ENCODE measurements at places on chromosomes 7 and 10.

DNA sequence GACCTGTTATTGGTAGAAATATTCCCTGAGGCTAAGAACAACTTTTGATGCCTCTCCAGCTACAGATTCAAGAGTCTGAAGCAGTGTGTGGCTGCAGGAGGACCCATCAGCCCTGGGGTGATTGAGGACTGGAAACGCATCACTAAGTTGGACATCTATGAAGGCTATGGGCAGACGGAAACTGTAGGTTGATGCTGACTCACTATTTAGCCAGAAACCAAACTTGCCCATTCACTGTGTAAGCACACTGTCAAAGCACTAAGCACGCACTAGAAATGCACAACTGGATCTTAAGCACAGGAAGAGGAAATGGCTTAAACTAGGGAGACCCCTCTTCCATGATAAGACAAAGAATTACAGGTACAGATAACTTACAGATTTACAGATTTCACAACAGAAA, 20.8 kb downstream of the ACSM6 start:
- no peak for DNase-seq

- no peak for DNase-seq
These were observed 197.2 kb downstream of the HECW1 start for GRCh38 chr7:43309706-43310022.

GRCh38 chr10:96299383-96299782, 4.9 kb upstream of the DNTT start:
- DNase-seq = no peak

DNA sequence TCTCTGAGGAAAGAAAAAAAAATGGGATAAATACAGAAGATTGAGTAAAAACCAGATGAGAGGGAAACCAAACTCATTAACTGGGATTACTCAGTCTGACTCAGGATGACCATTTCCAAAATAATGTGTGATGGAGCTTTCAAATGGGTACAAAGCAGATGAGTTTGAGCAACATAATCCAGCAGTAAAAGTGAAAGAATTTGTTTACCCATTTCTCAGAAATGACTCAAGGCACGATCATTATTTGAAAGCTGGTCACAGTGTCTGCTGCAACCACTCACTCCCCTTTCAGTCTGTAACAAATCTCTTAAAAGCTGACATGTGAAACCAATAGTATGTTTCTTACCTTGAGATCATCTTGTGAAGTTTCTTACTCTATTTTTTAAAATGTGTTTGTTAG, 104.7 kb upstream of the KLF14 start:
- DNase-seq = no peak

- no peak for DNase-seq
These were observed 321.4 kb downstream of the CDK14 start for GRCh38 chr7:90917539-90917938.
